CD14-positive monocyte (primary cell): ENCODE measurements at places on chromosomes 12 and 14.

- DNase-seq = no peak
Measured at GRCh38 chr12:31118347-31119191, 44.9 kb downstream of the DDX11 start.

DNA sequence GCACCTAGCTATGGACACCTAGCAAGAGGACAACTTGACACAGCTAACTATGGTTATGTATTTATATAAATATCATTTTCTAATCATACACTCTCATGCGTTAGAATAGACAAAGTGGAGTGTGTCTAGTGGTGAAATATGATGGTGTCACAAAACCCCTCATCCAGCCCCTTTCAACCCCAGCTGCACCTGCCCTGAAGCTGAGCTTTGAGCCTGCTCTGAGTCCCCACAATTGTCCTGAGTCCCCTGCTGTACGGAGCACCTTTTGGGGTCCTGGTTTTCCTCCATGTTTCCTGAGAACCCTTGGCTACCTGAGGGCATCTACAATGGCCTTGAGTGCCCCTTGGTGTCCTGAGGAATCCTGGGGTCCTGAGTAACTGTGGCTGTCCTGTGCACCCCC, 1072.8 kb downstream of the TMEM121 start:
- no peak for DNase-seq

DNA sequence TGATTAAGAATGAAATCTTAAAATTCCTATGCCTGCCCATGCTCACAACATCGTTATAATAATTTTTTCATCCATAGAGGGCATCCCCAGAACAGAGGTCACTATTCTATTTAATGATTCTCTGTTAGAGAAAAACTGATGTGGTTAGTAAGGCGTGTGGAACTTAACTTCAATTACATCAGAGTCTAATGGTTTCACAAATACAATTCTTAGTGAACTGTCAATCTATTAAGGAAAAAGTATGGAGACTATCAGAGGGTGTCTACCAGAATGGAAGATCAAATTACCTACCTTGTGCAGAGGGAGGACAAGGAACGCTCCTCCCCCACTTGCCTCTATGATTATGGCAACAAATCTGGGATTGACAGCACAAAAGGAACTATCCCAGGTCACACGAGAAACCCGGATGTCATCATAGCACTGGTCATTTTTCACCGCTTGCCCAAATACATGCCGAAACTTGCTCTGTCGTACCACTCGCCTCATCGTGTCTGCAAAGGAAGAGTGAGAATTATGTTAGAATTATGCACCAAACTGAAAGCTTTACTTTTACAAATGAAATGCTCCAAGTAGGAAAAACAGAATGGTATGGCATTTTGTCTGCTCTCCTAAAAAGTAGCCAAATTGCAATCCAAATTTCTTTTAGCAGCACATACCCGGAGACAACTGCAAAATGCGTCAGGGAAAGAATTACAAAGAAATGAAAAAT, 30.3 kb downstream of the CORO1C start:
- no peak for DNase-seq

DNA sequence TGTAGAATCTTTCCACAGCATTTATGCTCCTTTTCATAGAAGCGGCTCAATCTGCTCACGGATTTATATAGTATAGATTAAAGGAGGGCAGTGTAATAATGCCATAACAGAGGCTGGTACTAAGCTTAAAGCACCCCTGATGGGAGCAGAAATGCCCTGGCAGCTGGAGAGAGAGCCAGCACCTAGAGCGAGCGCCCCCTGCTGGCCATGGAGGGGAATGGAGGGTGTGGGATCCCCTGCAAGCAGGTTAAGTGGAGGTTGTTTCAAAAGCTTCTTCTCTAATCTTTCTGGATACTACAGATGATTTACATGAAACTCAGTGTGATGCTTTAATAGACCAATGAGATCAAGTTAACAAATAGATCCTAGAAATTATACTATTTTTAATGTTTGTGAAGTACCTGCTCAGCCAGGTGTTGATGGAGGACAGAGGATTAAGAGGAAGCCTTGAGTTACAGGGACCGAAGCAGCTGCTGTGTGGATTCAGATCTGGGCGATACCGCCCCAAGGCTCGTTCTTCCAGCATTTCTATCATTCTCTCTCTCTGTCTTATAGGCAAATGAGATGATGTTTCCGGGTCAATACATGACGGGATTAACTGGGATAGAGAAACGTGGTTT, 1519.3 kb upstream of the TMEM132C start:
- peak; percentile 7 for DNase-seq

DNA sequence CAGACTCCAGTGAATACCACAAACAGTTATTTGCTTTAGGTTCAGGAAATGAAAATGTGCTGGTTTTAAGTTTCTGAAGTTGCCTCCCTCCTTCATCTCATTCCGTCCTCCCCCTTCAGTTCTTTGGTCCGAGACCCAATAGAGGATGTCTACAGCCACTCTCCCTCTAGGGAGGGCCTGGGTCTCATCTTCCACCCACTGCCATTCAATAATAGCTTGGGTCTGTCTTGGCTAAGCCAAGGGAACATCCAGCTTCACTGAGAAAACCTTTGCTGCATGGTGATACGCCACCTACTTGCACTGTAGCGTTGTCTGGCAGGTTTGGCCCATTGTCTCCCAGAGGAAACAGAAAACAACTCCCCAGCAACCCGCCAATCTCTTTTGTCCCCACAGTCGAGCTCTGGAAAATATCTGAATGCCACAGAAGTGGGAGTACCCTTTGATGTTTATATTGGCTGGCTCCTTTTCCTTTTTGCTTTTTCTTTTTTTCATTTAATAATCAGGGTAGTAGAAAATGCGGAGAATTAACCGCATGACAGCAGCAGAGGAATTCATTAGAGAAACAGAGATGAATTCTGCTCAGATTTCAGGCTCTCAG, 380.1 kb downstream of the RAD51B start:
- no peak for DNase-seq

DNA sequence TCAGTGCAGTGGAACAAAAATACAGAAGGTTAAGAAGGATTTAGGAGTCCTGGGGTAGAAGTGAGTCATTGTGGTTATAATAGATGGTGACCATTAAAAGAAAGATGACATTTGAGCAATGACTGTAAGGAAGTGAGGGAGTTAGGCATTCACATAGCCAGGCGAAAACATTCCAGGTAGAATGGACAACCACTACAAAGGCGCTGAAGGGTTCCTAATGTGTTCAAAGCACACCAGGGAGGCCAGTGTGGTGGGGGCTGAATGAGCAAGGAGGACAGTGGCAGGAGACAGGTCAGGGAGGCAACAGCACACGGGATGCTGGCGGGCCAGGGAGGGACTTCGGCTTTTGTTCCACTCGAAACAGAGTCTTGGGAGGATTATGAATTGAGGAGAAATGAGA, 129.9 kb downstream of the NPAS3 start:
- DNase-seq = no peak

DNA sequence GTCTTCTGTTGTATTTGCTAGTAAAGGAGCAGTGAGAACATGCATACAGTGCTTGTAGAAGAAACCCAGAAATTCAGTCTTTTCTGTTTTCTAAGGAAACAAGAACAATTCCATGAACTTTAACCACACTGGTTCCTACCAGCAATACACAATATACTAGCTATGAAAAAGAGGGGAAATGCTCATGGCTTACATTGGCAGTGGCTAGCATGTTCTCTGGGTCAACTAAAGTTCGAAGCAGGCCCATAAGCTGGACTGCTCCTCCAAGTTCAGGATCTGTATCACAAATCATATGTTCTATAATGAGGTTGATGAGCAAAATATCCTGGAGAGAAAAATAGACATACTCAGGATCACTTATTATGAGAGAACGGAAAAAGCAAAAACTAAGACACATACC, 37.1 kb downstream of the PPP4R3A start:
- DNase-seq = no peak

DNA sequence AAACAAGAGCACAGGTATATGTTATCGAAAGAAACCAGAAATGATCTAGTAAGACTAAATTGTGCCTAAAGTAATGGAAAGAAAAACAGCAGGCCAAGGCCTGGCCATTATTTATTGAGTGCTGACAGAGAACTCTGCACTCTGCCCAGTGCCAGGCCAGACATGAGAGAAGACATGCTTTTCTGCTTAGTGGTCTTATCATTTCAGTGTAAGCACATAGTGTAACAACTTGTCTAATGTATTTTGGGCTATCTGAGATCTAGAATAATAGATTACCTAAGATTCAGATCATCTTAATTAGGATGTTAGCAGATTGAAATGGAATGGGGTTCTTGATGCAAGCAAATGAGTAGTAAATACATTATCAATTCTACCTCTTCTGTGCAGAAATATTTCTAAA, 278.3 kb downstream of the AKAP6 start:
- DNase-seq = no peak

DNA sequence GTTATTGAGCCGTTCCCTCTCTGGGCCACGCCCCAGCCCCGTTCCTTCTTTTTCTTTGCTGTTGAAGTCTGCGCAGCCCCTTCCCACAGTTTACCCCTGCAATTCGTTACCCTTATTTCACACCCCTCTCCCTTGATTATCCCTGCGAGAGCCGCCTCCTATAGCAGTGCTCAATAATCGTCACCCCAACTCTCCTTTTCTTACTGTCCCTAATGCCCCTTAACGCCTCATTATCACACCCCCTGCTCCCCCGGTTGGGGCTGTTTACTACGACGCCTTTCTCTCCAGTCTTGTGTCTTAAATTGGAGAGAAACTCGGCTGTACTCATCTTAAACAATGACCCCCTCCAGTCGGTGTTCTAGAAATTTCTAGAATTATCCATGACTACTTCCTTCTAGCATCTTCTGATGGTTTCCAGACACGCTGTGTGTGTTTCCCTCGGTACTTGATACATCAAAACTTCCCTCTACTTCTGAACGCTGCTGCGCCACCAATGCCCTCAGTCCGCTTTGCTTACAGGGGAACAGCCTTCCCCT, 713 bp upstream of the FBXL14 start:
- peak; percentile 35 for DNase-seq

GRCh38 chr12:69066492-69067373, 133.8 kb upstream of the CPM start:
- DNase-seq = no peak

GRCh38 chr12:18965203-18965602, 164.3 kb upstream of the PLEKHA5 start:
- no peak for DNase-seq

- DNase-seq = no peak
Measured at GRCh38 chr12:21239866-21240265, 94.9 kb downstream of the SLCO1A2 start.

DNA sequence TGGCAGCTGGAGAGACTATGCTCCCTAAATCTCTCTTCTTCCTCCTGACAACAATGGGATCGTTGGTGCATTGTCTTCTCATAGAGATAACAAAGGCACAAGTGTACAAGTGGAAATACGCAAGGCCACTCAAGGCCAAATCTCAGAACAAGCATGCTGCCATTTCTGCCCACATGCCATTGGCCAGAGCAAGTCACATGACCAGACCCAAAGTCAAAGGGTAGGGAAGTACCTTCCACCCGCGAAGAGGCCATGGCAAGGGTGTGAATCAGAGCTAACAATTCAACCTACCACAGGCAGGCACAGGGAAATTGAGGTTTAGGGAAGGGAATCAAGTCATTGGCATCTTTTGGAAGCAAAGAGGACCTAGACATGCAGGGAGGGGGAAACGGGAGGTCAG, 38.5 kb upstream of the IGF1 start:
- DNase-seq = no peak

- no peak for DNase-seq
Measured at GRCh38 chr14:61545726-61546455, 149.4 kb upstream of the HIF1A start.

GRCh38 chr14:73633116-73634010, 11.4 kb upstream of the DNAL1 start:
- DNase-seq = peak; percentile 59

GRCh38 chr12:100238801-100239200, 28.1 kb downstream of the DEPDC4 start:
- no peak for DNase-seq

GRCh38 chr12:107109726-107110719, 16.7 kb upstream of the CRY1 start:
- no peak for DNase-seq

GRCh38 chr12:106304797-106305196, 2.3 kb downstream of the TCP11L2 start:
- no peak for DNase-seq

- DNase-seq = no peak
Measured at GRCh38 chr12:57536597-57536942, 10.4 kb downstream of the DCTN2 start.

GRCh38 chr14:67674139-67674479, 323 bp downstream of the VTI1B start:
- DNase-seq = peak; percentile 44

DNA sequence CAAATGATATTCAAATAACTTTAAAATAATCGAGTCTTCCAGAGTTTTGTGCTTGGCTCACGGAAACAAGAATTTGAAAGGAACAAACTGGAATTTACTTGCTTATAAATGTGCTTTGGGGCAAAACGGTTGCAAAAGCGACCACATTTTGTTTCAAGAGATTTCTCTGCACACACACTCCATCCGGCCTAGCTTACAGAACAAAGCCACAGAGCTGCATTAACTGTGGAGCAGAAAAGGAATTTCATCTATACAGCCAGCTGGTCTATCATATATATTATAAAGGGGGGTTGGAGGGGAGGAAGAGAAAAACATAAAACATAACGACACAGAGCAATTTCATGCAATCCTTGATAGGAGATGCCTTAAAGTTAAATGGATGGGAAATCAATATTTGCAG, 153.0 kb downstream of the MYRFL start:
- DNase-seq = no peak

DNA sequence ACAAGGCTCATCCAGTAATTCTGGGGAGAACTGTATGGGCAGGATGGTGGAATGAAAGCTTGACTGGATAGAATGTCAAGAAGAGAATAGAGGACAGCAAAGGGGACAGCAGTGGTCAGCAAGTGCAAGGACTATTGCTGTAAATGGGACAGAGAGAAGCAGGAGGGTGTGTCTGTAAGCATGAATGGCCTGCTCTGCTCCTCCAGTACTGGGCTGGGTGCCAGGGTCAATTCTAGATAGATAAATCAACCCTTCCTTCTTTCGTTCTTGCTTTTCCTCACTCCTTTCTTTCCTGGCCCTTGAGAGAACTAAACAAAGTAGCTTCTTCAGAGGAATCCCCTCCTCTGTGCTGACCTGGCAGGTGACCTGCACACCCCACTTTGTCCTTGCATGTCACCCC, 1019.2 kb downstream of the BCL11B start:
- no peak for DNase-seq

GRCh38 chr12:25829192-25829591, 129.3 kb upstream of the RASSF8 start:
- DNase-seq = no peak

DNA sequence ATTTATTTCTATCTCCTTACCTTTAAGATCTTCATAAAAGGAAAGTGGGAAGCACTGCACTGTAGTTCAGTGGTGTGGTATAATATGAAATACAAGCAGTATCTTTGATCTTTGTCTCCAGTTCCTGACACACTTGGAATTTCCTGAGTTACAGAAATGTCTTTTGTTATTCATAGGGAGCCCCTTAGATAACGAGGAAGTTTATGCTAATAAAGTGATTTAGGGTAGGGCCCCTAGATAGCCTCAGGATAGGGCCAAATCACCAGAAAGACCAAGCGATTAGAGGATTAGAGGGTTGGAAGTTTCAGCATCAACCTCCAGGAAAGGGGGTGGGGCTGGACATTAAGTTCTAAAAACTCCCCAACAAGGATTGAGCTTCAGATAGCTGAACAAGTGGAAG, 29.9 kb upstream of the DDHD1 start:
- DNase-seq = no peak
